Omental fat pad (tissue), 4 donors: ENCODE measurements at places on chromosomes 3 and 15.
A peak's percentile ranks its signal among the peaks of the same experiment; 100 is the strongest.

- DNase-seq: no peak
Measured at GRCh38 chr3:155064920-155065319, 15.2 kb upstream of the MME start.

DNA sequence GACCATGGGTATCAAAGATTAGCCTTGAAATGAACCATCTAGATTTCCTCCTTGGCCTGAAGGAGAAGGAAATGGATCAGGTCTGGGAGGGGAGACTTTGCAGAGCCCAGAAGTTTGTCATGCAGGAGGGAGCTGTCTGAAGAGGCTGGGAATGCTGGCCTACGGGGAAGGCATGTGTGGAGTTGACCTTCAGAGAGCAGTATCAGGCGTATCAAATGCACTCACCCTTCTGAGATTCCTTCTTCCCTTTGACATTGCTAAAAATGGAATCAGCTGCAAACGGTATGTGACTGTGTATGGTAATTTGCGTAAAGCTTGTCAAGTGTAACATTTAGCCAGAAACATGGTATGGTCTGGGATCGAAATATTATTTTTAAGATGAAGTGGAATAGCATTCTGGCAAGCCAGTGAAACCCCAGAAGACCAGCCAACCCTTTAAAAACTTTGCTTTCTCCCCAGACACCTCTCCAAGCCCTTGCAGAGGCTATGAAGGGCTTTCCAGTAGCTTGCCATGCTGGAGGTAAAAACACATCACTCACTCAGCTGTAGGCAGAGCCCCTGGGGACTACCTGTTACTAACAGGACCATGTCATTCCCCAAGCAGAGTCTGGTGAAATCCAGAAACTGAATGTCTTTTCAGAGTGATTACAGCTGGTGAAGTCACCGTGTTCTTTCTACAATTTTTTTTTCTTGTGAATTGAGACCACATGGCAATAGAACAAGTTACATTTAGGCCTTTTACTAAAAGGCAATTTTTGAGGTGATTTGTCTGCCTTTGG, 174.7 kb upstream of the SLC24A5 start:
- DNase-seq: no peak

- no peak for DNase-seq
Measured at GRCh38 chr15:70799667-70800450, 36.5 kb upstream of the UACA start.

DNA sequence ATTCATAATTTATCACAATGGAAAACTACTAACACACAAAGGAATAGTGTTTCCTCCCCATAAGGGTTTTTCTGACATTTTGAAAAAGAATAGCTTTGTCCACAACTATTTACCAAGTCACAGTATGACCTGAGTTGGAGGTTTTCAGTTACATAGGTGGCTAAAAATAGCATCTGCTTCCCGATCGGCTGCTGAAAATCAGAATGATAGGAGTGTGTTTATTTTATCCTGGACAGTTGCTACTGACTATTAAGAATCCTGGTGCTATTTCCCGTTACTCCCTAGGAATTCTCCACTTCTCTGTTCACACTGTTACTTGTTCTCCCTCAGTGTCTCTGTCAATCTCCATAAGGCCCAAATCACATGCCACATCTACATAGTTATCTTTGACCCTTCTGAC, 353.9 kb upstream of the RARB start:
- no peak for DNase-seq

GRCh38 chr15:47158573-47158972, 558.7 kb upstream of the SEMA6D start:
- DNase-seq: no peak

DNA sequence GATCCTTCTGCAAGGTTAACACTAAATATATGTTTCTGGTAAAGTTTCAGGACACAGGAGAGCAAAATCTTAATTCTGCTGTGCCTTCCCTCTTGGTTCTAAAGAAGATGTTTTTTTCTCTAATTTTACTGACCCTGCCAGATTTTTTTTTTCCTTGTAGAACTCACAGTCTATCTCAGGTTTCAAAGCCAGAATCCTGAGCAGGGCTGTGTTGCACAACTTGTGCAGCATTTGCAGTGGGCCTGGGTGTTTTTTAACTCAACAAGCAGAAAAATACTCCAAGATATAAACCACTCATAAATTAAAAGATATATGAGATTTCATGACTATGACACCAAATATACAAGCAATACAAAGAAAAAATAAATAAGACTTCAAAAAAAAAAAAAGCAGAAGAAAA, 40.2 kb upstream of the ARF4 start:
- DNase-seq: no peak

GRCh38 chr3:71010726-71011455, 572.6 kb downstream of the FOXP1 start:
- DNase-seq: no peak

GRCh38 chr15:54608876-54609835, 587.6 kb downstream of the RSL24D1 start:
- DNase-seq: no peak

DNA sequence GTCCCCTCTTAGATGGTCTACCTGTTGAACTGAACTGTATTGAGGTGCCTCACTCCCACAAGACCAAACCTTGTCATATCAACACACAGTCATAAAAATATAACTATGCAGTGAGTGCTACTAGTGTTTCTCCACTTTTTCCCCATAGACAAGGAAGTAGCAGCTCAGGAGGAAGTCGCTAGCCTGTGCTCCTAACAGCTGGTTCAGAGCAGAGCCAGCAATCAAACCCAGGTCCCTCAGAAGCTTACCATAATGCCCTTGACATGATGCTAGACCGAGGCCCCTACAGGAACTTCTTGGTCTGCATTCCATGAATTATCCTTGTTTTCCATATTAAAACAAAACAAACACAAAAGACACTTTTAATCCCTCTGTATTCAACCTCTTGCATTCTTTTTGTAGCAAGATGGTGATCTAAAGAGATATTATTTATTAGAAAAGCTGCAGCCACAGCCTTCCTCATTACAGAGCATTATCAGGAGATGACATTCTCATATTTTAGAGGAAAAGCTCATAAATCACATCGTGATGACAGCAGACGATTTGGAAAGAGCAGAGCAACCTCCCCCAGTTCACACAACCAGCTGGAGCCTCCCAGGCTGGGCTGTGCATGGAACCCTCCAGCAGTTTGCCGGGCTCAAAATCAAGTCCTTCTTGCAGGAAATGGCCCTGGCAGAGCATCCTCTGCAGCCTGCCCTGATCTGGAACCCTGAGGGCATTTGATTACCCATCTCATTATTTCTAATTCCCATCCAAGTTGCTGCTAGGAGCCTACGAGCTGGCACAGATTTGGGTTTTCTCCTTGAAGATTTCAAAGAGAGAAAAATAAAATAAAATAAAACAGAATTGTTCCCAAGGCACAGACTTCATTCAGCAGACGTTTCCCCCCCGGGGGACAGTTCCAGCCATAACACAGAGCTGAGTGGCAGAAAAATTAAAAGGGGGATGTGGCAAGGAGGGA, 118.8 kb downstream of the SRGAP3 start:
- DNase-seq: no peak

DNA sequence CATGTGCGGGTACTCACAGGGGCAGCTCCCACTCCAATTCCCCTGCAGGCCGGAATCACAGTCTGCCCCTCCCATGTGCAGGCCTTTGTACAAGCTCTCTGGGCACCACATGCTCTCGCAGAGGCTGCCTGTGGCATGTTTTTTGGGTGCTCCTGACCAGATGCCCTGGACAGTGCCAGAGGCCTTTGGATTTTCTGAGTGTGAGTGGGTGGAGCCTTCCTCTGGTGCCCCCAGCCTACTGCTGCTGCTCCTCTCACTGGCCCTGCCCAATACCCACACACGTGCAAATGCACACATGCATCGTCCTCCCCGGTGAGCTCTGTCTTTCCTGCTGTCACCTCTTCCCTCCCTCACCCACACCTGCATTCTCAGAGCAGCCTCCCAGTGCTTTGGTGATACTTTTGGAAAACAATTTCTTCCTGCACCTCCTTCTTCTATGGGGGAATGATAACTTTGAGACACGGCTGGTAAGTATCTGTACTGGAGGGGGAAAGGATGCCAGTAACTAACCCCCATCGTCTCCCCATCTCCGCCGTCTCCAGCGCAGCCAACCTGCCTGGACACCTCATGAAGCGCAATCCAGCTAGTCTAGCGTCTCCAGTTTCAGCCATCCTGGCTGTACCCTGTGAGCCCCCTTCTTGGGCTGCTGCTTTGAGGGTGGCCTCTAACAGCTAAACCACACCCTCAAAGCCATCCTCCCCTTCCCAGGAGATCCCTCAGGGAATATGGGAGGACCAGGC, 229.4 kb upstream of the TOPAZ1 start:
- DNase-seq: no peak

DNA sequence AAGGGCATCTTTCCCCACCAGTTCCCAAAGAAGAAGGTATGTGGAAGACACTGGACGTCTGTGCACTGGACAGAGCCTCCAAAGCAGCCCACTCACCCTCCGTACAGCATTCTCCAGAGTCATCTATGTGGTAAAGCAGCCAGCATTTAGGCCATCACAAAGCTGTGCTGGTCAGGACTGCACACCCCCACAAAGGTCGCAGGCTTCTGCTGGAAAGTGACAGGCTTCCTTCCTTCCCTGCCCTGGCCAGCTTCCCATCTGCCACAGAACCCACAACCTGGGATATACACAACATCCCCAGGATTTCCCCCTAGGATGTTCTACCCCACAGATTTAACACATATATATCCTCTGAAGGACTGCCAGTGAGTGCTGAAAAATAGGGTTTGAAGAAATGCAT, 64.6 kb upstream of the GALNT15 start:
- DNase-seq: no peak

DNA sequence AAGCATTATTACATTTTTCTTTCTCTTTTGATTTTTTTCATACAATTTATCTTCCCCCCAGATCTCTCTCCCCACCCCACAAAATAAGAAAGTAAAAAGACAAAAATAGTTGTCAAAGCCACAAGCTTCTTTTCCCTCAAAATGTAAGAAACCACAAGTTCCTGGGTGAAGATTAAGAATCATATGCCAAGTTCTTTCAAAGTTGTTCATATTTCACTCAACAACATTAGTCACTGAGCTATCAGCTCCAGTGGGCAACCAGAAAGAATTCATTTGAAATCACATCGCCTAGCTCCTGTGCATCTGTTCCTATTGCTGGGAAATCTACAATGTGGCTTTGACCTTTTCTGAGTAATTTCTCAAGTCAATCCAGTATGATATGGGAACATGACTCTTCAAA, 681.6 kb upstream of the ARPP21 start:
- no peak for DNase-seq

DNA sequence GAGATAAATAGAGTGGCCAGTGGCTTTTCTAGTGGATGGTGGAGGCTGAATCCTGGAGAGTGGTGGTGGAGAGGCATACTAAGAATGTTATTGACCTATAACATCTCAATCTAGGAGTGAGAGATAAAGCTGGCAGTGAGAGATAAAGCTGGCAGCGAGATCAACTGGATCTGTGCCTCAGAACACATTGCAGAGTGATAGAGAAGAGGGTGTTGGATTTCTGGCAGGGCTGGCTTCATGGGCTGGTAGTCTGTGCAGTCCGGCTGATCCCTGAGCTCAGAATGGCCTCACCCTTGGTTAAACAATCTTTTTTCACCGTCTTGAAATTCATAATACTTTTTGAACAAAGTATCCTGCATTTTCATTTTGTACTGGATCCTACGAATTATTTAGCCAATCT, 221.2 kb downstream of the NLGN1 start:
- DNase-seq: no peak

DNA sequence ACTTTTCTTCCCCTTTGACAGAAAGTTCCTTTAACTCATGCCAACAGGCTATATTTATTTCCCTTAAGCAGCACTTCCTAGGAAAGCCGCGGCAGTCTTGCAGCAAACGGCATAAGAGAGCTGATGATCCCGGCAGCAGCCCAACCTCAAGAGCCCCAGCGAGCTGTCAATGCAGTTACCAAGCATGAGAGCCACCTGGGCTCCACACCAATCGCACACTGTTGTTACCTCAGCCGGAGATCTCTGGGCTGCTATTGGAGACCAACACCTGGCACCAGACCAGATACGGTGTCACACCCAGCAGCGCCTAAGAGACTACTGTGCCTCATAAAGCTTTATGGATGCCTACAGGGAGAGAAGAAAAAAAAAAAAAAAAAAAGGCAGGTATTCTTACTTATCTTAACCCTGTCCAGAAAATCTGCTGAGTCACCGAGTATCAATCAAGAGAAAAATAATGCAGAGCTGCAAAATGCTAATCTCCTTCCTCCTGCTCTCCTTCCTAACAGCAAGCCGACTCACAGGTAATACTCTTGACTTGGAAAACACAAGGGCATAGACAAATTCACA, 11.7 kb downstream of the ABCC5 start:
- peak; percentile 25 for DNase-seq

- DNase-seq: no peak
Measured at GRCh38 chr3:148829926-148830325, 2.3 kb downstream of the CPB1 start.

- DNase-seq: no peak
Measured at GRCh38 chr15:73679964-73680363, 4.2 kb upstream of the CD276 start.

- peak; percentile 46 for DNase-seq
Measured at GRCh38 chr3:127590593-127591465, at the start of gene TPRA1. Gene TPRA1, minus strand, starts transcription at chr3:127590733. Its CDS starts 10,587 bp downstream, at chr3:127580146.

DNA sequence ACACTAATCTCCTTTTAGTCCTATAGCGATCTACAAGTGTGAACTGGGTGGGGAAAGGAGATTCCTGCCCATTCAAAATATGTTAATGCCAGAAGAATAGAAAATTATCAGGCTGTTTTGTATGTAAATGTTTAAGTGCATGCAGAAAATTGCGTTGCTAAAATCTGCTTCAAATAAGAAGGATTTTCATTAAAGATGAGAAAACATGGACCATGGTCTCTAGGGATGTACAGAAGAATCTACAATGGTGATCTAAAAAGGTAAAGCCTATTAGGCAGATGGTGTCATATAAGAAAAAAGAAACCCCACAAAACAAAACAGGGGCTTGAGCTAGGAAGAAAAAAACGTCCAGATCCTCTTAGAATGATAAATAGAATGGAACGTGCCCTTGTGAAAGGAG, 287.5 kb upstream of the ROBO1 start:
- DNase-seq: no peak

GRCh38 chr3:5811016-5811415, 623.5 kb downstream of the EDEM1 start:
- DNase-seq: no peak

- DNase-seq: no peak
Measured at GRCh38 chr3:30948426-30948825, 54.0 kb upstream of the GADL1 start.

DNA sequence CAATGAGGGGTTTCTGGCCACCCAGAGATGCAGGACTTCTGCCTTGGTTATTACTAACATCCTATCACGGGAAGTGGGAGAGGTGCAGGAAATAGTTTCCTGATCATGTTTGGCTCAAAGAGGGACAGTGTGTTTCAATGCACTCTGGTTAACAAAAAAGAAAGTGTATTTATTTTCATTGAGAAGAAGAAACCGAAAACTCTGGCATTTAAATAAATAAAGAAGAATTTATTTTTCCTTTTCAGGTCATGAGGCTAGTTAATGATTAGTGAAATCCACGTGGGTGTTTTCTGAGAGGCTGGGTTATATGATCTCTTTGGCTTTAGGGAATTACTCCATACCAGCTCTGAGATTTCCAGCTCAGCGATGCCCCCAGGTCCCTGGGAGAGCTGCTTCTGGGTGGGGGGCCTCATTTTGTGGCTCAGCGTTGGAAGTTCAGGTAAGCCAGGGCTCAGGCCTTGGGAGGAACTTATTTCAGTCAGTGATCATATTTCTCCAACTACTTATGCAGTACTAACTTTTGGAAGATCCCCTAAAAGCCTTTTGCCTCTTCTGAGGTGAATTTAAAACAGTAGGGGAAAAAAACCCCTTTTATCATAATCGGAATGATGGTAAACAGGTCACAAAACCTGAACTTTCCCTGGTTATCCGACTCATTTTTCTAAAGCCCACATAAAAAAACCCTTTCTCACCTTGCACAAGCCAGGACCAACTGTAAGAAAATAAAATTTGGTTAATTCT, at the start of gene PLA1A:
PLA1A (plus strand) TSS at position 338 of the 741 bp plus-strand sequence; CDS start at position 367, 29 bp downstream.
- no peak for DNase-seq

- DNase-seq: no peak
Measured at GRCh38 chr3:17339132-17339575, 403.3 kb downstream of the TBC1D5 start.
